ENCODE measurements at places on chromosomes 7 and 10. TPM values are rescaled to one million over a fixed set of nuclear protein-coding genes. Genes with fewer than 3 reads are reported as not detected.
A peak's percentile ranks its signal among the peaks of the same experiment; 100 is the strongest.

GRCh38 chr7:7982904-7983303, 14.3 kb downstream of the GLCCI1 start:
- ATAC-seq, result no peak

SAMD9 gene
- 35.7 TPM for total RNA-seq

GRCh38 chr7:53101026-53101425, 65.6 kb downstream of the POM121L12 start:
- ATAC-seq, result no peak

PLCE1 gene
- 0.09 TPM for total RNA-seq

DNA sequence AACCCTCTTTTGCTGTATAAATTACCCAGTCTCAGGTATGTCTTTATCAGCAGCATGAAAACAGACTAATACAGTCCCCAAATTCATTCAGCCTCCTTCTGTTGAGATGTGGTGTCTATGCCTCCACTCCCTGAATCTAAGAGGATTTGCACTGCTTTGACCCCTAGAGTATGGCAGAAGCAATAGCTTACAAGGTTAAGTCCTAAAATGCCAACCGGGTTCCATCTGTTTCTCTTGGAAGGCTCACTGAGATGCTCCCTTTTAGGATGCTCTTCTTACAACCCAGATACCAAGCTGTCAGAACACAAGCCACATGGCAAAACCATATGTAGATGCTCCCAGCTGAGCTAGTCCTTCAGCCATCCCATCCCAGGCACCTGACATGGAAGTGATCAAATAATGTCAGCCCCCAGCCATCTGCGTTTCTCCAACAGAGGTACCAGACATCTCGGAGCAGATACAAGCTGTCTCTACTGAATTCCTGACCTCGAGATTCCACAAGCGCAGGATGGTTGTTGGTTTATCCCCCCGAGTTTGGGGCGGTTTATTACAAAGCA, 20.2 kb downstream of the CALN1 start:
- no peak for ATAC-seq

GRCh38 chr10:127738512-127739424, 1.8 kb downstream of the FOXI2 start:
- no peak for ATAC-seq

- ATAC-seq, result no peak
These were observed 34.9 kb downstream of the SRPK2 start for GRCh38 chr7:105353752-105354328.

DNA sequence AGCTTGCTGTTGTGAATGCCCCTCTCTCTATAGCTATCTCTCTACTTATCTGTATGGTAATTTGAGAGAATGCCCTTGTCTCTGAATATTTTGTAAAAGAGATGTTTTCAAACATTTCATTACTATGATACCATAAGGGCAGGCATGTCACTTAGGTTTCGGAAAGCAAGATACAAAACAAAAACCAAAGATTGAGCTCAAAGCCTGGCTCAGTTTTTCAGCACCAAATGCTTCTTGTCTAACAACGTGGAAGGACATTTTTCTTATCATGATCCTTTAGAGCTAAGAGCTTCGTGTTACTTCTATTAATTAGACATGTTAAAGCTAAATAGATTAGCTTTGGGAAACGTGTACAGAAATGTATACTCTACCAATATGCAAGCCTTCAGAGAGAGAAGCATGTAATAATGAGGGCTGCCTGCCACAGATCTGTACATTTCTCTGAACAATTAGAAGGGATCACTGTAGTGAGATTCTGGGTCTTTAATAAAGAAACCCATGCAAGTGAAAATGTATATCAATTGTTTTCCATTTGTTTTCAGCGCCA, 148.9 kb downstream of the ARID5B start:
- no peak for ATAC-seq

PLEKHA1 gene
- 2.4 TPM for total RNA-seq

DNA sequence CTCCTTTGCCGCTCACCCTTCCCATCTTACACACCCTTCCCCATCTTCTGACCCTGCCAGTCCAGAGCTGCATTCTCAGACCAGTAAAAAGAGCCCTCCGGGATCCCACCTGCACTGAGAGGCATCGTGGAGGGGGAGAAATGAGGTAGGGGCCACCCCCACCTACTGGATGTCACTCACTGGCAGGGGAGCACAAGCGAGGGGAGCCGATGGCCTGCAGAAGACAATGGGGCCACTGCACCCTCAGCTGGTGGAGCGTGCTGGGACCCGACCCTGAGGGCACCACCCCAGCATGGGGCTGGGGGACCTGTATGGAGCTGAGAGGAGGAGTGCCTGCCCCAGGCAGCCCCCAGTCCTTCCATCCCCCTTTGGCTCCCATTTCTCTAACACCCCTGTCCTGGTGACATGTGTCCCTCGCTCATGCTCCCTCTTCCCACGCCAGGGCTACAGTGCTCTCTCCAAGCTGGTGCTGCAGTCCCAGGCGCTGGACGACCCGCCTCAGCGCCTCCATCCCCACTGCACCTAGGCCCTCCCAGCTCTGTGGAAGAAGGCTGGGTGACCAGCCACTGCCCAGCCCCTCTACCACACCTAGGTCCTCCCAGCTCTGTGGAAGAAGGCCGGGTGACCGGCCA, 49.8 kb downstream of the RASGEF1A start:
- no peak for ATAC-seq

FANK1 gene
- total RNA-seq, result 1.2 TPM

DNA sequence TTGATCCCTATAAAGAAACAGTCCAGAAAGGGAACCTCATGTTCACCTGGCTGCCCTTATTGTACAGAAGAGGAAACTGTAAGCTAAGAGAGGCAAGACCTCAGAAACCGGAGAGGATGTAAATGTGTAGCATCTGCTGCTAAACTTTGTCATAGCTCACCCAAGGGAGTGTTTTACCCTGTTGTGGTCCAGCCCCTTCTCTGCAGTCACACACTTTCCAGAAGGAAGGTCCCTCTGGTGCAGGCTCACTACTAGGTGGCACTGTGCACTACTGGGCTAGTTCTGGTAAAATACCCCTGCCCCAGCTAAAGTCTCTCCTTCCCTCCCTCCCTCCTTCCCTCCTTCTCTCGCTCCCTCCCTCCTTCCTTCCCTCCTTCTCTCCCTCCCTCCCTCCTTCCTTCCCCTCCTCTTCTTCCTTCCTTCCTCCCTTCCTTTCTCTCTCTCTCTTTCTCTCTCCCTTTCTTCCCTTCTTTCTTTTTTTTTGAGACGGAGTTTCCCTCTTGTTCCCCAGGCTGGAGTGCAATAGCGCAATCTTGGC, 42.5 kb upstream of the LCOR start:
- peak; percentile 73 for ATAC-seq

- ATAC-seq, result no peak
These were observed 40.8 kb downstream of the ANXA8 start for GRCh38 chr10:47443145-47443544.

SPDYE2 gene
- total RNA-seq, result not detected

DNA sequence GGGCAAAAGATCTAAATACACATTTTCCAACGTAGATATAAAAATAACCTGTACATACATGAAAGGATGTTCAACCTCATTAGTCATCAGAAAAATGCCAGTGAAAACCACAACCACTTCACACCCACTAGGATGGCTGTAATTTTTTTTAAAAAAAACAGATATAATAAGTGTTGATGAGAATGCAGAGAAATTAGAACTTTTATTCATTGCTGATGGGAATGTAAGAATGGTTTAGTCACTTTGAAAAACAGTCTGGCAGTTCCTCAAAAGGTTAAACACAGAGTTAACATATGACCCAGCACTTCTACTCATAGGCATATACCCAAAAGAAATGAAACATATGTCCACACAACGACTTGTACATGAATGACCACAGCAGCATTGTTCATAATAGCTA, 32.3 kb upstream of the PRKCQ start:
- ATAC-seq, result peak; percentile 72

- no peak for ATAC-seq
These were observed 4.8 kb upstream of the TAF3 start for GRCh38 chr10:7813481-7813880.

DNA sequence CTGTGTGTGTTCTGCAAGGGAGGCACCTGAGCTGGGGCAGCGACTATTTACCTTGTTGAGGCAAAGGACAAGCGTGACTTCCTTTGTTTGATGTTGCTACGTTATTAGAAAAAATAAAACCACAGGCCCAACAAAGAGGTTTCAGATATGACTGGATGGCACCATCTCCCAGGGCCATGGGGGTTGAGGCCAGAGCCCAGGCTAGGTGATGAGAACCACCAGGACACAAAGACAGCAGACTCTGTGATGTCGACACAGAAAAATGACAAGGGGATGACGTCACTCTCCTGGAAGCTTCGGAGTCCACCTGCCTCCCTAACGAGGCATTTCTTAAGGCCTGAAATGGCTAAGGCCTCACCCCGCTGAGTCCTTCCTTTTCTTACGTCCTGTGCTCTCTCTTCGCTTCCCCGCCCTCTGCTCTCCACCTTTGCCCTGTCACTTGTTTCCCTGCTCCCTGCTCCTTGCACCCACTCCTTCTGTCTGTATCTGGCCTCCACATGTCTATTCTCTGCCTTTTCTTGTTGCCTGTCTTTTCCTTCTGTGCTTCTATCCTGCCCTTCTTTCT, 83.0 kb upstream of the ADRB1 start:
- peak; percentile 45 for ATAC-seq

TBL2 gene
- total RNA-seq, result 43.5 TPM

DNA sequence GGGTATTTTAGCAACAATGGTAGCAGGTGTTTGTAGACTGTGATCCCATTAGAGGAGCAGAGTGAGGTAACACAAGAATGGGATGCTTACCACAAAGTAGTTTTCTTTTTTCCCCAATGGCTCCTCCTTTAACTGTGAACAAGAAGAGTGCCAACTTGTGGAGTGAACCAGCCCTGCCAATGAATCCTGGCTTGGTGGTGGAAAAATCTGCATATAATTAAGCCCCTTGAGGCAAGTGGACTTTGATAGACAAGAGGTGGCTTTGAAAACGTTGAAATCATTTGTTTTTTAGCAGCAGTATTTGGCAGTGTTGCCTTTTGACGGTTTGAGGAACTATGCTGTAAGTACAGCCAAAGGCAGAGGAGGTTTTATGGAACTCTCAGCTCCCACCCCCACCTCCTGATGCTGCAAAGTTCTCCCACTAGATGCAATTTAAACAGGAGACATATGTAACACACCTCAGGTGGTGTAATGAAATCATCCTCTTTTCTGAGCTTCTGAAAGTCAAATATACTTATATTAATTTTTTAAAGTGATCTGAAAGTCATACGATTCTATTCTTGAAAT, 295.6 kb downstream of the DPP6 start:
- ATAC-seq, result no peak

DNA sequence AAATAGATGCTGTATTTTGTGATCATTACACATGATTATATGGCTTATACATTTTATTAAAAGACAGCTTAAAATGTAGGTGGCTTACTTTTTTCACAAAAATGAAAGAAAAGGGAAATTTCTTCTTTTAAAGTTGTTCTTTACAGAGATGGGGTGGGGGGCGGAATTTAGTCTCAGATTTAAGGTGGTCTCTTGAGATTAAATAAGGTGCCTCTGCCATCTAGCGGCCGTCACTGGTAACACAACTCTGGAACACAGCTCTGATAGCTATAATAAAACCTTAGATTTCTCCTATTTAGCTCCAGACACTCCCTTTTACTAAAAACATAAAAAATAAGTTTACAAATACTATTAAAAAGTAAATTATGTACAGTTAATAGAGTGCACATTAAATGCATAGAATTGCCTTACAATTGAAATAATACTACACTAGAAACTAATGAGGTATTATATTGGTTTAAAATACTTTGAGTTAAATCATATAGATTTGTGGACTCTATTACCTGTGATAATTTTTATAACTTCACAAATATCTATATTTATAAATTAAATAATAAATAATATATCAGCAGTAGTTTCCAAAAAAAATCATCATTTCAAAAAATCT, 210.9 kb downstream of the DGKB start:
- no peak for ATAC-seq

DNA sequence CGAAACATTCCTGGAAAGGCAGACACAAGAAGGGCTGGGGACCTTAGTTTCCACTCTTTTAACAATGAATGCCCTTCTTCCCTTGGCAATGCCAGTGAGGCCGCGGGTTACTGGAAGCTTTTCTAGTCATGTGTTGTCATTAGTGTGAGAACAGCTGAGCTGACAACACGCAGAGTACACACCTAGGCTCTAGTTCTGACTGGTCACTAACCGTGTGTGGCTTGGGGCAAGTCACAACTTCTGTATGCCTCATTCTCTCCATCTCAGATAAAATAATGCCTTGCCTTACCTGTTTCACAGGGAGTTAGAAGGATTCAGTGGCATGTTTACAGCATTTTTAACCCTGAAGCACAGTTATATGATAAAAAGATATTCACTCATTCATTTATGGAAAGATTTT, 31.7 kb downstream of the FBH1 start:
- ATAC-seq, result no peak

PITX3 gene
- total RNA-seq, result 0.17 TPM

CPA2 gene
- not detected for total RNA-seq

- no peak for ATAC-seq
These were observed 625.1 kb upstream of the MKI67 start for GRCh38 chr10:128751284-128751683.

DNA sequence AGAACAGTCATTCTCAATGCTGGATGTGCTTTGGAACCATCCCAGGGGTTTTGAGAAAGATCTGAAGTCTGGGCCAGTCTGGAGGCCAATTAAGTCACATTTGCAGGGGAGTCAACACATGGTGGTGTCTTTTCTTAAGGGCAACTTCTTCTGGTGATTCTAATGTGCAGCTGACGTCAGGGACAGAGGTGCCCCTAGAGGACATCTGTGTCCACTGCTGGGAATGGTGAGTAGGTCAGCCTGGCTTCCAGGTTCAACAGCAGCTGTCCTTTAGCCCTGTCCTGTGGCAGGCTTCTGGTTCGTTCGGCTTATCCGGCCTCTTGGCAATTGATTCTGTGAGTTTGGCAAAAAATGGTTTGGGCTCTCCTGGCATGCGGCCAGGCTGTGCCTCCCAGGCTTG, 269.7 kb upstream of the HABP2 start:
- no peak for ATAC-seq

DNA sequence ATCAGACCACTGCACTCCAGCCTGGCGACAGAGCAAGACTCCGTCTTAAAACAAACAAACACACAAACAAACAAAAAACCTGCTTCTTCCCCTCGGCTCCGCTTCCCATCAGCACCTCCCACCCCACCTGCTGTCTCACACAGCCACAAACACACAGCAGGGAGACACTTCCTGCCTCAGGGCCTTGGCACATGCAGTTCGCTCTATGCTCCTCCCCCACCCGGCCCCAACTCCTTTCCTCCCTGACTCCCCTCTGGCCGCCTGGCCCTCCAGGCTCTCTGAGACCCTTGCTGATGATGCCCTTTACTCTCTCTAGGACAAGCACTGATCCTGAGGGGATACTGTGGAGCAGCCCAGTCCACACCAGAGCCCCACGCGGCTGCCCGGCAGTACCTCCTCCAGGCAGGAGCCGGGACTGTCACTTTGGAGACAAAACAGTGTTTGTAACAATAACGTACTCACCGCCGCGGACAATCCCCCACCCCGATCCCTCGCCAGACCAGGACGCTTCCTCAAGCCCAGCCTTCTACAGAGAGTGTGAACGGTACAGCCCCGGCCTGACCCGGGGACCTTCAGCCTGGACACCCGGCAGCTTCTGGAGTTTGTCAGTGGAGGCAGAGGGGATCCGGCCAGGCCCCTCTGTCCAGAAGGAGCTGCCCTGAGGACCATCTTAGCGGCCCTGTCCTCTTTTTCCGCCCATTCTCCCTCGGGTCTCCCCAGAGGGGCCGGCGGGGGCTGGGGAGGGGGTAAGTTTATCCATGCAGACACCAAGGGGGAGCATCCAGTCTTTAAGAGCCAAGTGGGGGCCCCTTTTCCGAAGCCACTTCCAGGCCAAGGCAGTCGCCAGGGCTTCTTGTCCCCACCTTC, 50.0 kb upstream of the GTF2IRD1 start:
- no peak for ATAC-seq

GRCh38 chr7:26673271-26673670, 191.1 kb downstream of the SKAP2 start:
- no peak for ATAC-seq

GRCh38 chr7:35648367-35648766, 46.6 kb downstream of the HERPUD2 start:
- ATAC-seq, result no peak
